Right ventricle myocardium inferior (tissue), 1 donor: ENCODE measurements at places on chromosomes 5 and 9. TPM values are rescaled to one million over a fixed set of nuclear protein-coding genes. Genes with fewer than 3 reads are reported as not detected.

GRCh38 chr9:117091529-117091928 is 323.3 kb downstream of the ASTN2 start:
- no peak for DNase-seq

- peak; percentile 55 for DNase-seq
Measured at GRCh38 chr9:136829412-136829811, 12.9 kb upstream of the AJM1 start.

SUSD1 gene
- total RNA-seq = 8.1 TPM

GRCh38 chr5:107969847-107970246 is 299.1 kb upstream of the EFNA5 start:
- no peak for DNase-seq

DNA sequence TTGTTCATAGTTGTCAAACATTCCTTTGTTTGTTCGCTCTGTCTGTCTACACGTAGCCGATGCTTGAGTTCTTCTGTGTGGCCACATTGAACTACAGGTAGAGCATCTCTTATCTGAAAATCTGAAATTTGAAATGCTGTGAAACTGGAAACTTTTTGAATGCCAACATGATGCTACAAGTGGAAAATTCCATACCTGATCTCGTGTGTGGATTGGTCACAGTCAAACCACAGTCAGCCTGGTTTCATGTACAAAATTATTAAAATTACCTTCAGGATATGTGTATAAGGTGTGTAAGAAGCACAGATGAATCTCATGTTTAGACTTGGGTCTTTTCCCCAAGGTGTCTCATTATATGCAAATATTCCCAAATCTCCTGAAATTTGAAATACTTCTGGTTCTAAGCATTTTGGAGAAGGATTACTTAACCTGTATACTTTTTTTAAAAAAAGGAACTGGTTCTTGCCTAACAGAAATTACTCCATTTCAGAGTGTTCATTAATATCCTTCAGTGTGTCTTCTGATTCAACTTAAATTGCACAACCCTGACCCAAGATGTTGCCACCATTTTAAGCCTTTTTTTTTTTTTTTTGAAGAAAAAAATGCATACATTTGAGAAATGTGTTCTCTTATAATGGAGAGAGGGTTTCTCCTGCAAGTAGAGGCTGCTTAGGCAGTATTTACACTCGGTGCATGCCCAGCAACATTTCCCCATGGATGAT is 254.3 kb downstream of the MAST4 start:
- no peak for DNase-seq

DNA sequence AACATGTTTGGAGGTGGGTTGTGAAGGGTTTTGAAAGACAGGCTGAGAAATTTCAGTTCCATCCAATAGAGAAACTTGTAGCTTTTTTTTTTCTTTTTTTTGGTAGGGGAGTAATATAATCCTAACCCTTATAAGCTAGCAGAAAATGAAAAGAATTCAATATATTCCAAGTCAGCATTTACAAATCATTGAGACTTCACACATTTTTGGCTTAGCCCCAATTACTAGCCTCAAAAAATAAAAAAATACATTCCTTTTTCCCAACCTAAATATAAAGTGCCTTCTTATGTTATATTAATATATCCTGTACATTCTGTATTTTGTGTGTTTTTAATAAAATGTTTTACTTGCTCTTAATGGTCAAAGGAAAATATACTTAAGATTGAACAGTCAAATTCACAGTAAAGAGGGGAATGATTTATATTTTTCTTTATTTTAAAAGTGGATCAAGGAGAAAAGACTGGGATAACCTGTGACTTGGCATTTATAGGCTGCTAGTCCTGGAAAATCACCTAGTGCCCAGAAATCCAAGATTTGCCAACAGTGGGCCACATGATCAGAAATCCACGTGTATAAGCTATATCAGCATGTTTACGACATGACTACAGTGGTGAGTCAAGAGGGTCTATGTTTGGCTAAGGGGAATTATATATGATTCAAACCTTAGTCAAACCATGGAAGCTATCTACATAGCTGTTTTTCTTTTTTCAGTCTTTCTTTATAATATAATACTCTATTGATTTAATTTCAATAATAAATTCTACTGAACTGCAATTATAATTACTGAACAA is 14.5 kb downstream of the HACD4 start:
- DNase-seq = no peak

GGTA1 gene
- total RNA-seq = 27.9 TPM

DNA sequence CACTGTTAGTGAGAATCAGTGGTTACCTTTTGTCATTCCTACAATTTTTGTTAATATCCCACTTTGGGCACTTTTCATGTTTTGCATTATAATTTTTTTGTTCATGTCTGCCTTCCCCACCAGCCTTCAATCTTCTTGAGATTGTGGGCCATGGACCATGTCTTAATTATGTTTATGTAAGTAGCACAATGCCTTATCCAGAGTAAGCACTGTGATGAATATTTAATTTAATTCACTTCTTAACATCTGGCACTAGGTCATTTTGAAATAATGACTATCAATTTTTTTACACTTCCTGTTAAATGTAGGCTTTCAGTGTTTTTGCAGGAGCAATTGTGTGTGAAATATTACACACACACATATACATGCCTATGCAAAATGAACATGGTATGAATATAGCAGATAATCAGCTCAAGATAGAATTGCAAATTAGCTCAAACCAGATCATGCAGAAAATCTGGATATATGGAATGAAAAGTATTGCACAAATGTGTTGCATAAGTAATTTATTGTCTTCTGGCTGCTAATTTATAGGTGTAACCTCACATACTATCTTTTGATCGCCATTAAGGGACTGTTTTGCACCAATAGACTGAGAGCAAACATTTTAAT is 5.3 kb upstream of the SHOC1 start:
- DNase-seq = no peak

GRCh38 chr9:91100878-91101450 is 260.8 kb downstream of the AUH start:
- DNase-seq = no peak

DNA sequence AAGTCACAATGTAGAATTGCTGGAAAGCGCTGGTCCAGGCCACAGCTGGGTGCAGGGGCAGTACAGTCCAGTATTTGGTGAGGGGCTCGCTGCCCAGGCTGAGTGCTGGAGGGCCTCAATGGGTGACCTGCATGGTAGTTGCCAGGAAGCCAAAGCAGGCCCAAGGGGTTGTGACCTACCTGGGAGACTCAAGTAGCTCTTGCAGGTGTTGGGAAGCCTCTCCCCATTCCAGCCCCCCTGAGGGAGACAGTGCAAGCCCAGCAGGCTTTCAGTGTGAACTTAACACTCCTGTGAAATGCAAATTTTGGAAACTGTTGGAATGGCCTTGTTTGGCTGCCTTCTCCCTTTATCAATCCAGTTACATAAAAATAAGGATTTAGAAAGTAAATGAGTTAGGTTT is 13.9 kb downstream of the KDM4C start:
- no peak for DNase-seq

SLC25A48 gene
- total RNA-seq = not detected

GRCh38 chr9:99693888-99694287 is 127.8 kb upstream of the NR4A3 start:
- no peak for DNase-seq

CCL27 gene
- total RNA-seq = not detected

DNA sequence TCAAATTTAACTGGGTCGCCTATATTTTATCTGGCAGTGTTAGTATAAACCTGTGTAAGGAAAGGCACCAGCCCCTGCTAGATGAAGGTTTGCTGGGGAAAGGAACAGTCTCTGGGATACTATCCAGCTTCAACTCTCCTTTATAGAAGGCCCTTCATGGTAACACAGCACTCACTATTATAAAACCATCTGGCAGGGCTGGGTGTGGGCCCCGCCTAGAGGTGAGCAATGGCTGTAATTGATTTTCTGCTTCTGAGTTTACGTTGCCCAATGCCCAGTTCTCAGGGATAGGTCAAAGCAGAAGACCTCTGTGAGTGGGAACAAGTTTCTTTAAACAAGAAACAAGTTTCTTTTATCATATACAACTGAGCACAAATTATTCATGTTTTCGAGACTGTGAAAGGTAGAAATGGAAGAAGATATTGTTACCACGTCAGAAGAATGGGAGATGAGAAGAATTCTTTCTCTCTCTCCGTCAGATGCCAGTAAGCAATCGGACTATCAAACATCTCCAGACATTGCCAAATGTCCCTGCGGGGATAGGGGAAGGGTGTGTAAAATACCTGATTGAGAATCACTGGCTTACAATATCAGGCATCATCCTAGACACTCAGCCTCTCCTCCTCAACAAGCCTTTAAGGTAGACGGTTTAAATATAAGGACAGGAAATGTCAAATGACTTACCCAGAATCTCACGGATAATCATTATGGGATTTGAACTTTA is 205.9 kb downstream of the PDZD2 start:
- DNase-seq = no peak

DNA sequence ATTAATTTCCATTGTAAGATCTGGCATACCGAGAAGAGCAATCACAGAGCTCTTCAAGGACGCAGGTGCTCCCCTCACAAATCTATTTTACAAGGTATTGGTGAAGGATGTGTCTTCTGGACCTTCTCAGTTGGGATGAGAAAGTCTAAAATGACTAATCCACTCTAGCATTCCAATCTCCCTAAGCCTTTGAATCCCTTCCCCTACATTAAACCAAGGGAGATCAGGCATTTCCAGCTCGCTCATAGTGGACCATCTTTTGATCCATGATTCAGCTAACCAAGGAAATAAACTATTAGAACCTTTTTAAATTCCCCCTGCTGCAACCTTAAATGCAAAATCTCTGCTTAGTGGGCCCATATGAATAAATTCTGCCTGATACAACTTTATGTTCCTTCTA is 95.9 kb upstream of the FBN2 start:
- no peak for DNase-seq

SMIM27 gene
- 12.5 TPM for total RNA-seq

DNA sequence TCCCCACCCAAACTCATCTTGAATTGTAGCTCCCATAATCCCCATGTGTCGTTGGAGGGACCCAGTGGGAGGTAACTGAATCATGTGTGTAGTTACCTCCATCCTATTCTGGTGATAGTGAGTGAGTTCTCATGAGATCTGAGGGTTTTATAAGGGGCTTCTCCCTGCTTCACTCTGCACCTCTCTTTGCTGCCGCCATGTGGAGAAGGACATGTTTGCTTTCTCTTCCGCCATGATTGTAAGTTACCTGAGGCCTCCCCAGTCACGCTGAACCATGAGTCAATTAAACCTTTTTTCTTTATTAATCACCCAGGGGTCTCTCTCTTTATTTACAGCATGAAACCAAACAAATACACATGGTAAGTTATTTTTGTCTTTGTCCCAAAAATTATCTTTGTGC is 726.1 kb downstream of the CDH18 start:
- DNase-seq = no peak

DNA sequence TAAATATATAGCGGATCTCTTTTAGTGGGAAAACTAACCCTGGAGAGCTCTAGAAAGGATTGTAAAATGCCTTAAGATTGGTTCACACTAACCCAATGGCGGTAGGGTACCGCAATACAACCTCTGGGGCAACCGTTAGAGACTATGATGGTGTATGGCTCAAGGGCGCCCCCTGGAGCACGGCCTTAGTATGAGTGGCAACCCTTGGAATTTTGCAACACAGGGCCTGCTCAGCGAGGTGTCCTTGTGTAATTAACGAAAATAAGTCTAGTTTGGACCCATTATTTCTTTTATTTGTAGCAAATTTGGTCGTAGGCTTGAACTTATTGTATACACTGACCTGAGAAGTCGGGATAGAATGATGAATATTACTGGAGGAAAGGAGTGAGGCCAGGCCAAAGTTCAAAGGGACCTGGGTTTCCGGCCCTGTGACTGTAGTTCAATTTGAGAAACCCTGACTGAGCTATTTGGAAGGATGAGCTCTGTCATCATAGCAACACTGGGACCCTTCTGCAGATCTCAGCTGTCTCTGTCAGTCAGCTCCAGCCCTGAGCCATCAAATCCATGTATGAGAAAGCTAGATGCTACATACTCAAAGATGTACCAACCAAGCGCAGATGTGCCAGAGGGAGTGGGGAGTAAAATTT is 54.8 kb downstream of the CAMK4 start:
- peak; percentile 74 for DNase-seq

- no peak for DNase-seq
Measured at GRCh38 chr5:35908814-35909213, 29.6 kb downstream of the CAPSL start.

DNA sequence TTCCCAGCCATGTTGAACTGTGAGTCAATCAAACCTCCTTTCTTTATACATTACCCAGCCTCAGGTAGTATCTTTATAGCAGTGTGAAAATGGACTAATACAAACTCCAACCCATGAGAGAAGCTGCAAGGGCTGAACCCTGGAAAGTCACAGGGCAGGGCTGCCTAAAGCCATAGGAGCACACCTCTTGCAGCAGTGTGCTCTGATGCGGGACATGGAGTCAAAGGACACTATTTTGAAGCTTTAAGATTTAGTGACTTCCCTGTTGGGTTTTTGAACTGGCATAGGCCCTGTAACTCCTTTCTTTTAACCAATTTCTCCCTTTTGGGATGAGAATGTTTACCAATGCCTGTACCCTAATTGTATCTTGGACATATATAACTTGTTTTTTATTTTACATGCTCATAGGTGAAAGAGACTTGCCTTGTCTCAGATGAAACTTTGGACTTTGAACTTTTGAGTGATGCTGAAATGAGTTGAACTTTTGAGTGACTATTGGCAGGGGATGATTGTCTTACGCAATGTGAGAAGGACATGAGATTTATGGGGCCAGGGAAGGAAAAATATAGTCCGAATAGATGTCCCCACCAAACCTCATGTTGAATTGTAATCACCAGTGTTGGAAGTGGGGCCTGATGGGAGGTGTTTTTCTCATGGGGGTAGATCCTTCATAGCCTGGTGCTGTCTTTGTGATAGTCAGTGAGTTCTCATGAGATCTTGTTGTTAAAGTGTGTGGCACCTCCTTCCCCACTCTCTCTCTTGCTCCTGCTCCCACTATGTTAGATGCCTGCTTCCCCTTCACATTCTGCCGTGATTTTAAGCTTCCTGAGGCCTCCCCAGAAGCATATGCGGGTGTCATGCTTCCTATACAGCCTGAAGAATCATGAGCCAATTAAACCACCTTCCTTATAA is 159.5 kb upstream of the SPEF2 start:
- DNase-seq = no peak

IRGM gene
- total RNA-seq = not detected

GABRG2 gene
- not detected for total RNA-seq

ERBIN gene
- total RNA-seq = 30.5 TPM

DNAH5 gene
- 0.19 TPM for total RNA-seq

GRCh38 chr5:95083606-95084005 is 201.3 kb downstream of the MCTP1 start:
- DNase-seq = no peak

PAXX gene
- 26.9 TPM for total RNA-seq

DNA sequence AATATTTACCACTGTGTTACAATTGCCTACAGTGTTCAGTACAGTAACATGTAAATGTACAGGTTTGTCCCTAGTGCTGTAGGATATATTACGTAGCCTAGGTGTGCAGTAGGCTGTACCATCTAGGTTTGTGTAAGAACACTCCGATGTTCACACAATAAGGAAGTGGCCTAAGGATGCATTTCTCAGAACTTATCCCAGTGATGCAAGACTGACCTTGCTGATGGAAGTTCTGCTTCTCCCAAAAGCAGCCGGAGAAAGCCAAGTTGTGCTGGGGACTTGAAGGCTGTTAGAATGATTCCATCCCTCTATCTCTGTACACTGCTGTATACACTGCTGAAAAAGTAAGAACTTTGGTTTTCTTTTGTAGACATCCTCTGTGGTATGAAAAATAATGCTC is 21.6 kb downstream of the NEUROG1 start:
- DNase-seq = no peak

GDNF gene
- total RNA-seq = not detected

IL13 gene
- not detected for total RNA-seq
